NK-92 treated with Interleukin-12 subunit alpha and Interleukin-12 subunit beta, amount 100 ng/mL, for 24 hours (cell line): ENCODE measurements at places on chromosomes 12 and 14.

DNA sequence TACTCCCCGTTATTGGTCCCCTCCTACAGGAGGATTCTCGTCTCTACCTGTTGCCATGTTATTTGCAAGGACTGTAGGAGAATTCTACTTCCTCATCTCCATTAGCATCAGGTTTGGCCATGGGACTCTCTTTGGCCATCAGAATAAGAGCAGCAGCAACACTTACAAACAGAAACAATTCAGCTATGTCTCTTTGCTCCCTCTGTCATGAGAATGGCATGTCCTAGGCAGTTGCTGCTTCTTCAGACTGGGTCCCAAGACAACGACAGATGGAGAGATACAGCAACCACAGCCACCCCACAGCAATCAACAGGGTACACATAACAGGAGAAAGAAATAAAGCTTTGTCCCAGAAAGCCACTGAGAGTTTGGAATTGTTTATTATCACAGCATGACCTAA is 19.7 kb downstream of the SLC41A2 start:
- no peak for DNase-seq

GRCh38 chr14:91354221-91354916 is 63.3 kb downstream of the CCDC88C start:
- no peak for DNase-seq

DNA sequence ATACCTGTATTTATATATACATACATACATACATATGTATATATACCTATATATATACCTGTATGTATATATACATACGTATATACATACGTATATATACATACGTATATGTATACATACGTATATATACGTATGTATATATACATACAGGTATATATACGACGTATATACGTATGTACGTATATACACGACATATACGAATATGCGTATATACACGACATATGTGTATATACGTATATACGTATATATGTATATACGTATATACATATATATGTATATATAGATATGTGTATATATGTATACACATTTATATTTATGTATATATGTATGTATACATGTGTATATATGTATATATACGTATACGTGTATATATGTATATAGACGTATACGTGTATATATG is 92.7 kb upstream of the ABCD2 start:
- no peak for DNase-seq

DNA sequence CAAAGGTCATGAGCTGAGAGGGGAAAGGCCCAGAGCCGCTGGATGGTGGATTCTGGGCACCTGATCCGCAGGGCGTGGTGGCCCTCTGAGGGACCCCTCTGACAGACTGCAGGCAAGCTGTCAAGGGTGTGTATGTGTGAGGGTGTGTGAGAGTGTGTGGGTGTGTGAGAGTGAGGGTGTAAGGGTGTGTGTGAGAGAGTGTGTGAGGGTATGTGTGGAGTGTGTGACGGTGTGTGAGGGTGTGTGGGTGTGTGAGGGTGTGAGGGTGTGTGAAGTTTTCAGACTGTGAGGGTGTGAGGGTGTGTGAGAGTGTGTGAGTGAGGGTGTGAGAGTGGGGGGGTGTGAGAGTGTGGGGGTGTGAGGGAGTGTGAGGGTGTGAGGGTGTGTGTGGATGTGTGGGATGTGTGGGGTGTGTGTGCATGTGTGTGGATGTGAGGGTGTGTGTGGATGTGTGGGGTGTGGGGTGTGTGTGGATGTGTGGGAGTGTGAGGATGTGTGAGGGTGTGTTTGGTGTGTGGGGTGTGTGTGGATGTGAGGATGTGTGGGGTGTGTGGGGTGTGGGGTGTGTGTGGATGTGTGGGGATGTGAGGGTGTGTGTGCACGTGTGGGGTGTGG is 156.7 kb downstream of the TMEM121 start:
- no peak for DNase-seq

GRCh38 chr12:6631549-6631961 is 4.2 kb downstream of the LPAR5 start:
- DNase-seq: no peak

- no peak for DNase-seq
These were observed 1076.1 kb downstream of the VRK1 start for GRCh38 chr14:97873291-97873690.

- no peak for DNase-seq
These were observed 562 bp downstream of the PAN2 start for GRCh38 chr12:56333197-56333678.

GRCh38 chr14:103301512-103302354 is 32.3 kb upstream of the EIF5 start:
- no peak for DNase-seq

DNA sequence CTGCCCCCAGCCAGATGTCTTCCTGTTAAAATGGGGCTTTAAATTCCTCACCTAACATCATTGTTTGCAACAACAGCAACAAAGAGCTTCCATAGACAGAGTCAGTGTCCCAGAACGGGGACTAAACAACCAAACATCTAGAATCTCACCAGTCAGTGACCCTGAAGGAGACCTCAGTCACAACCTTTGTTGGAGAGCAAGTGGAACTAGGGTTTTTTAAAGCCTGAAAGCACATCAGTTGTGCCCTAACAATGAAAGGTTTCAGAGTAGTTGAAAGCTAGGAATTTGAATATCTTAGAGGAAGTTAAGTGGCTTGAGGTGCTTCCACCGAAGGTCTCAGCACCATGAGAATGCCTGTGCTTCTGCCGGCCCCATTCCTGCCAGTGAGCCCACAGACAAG is 5.0 kb upstream of the ALDH2 start:
- DNase-seq: no peak

GRCh38 chr14:83356080-83356479 is 1822.4 kb upstream of the SEL1L start:
- no peak for DNase-seq
